ENCODE measurements at places on chromosomes 4 and X.

- DNase-seq = no peak
These were observed 94.6 kb downstream of the FAM9B start for GRCh38 chrX:8939322-8939721.

GRCh38 chrX:34238896-34239295 lies 106.8 kb upstream of the FAM47A start:
- DNase-seq = no peak

DNA sequence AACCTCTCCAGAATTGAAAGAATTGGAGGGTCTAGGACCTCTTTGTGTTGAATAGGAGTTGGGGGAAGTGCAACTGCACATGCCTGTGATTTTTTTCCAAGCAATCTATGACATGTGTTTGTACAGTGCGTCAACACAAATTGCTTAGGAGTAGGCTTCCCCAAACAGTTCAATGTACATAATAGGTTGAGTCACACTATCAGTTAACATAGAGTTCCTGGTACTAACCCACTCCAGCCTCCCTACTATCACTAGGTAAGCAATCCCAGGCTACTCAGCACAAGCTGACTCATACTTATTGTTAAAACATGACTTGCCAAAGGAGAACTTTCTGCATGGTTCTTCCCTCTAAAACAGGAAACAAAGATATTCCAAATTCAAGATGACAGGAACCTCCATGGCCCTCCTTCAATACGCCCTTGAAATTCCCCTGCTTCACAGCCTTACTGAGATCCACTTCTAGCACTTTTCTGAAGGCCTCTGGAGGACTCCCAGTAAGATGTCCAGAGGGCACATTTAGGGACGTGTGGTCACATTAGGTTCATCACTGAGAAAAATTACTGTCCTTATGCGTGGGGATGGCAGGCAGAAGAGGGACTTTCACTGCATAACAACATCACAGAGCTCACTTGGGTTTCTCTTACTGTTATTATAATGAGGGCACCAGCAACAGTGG lies 8.4 kb upstream of the VSIG1 start:
- no peak for DNase-seq

- DNase-seq = no peak
These were observed 23.4 kb downstream of the PNMA6E start for GRCh38 chrX:153377727-153378126.

DNA sequence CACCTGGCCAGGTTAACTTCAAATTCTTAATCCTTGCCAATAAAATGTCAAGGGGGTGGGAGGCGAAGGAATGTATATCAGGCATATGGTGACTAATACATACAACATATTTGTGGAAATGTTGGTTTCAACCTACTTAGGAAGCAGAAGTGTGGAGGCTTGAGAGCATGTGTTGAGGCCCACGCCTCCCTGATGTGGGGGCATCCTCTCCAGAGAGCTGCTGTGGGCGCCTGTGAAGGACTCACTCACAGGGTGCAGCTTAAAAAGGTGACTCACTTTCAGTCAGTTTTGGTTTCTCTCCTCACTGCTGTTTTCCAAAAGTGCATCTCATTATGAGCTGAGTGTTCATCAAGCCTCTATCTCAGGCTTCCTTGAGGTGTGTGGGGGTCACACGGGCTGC lies 27.5 kb downstream of the LNX1 start:
- DNase-seq = no peak

- no peak for DNase-seq
These were observed 10.4 kb upstream of the DRD5 start for GRCh38 chr4:9771034-9771433.

GRCh38 chr4:139896091-139896604 lies 230.5 kb downstream of the MGST2 start:
- DNase-seq = no peak

GRCh38 chrX:68728186-68728585 lies 80.7 kb downstream of the STARD8 start:
- no peak for DNase-seq

- DNase-seq = no peak
These were observed 664.2 kb upstream of the CPEB2 start for GRCh38 chr4:14337892-14338584.

GRCh38 chr4:163781726-163782125 lies 287.2 kb downstream of the TMA16 start:
- DNase-seq = no peak

DNA sequence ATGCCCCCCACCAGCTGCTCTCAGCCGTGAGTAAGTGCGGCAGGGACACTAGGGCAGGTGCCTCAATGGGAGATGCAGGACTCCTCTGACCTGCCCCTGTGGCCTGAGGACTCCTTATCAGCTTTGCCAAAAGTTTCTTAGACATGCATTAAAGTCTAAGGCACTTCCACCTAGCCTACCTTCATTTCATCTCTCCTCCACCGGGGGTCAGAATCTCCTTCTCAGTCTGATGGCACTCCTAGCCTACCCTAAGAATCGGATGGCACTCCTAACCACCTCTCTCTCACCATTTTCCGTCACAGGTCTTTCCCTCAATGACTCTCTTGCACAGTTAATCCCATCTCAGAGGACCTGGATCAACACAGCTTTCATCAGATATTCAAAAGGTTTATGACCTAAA lies 85.9 kb downstream of the OTC start:
- DNase-seq = no peak
